ENCODE measurements at places on chromosomes 7 and 10.

GRCh38 chr7:45192621-45193041 lies 35.0 kb downstream of the RAMP3 start:
- DNase-seq: no peak

GRCh38 chr10:48418189-48418788 lies 111.8 kb downstream of the MAPK8 start:
- no peak for DNase-seq

DNA sequence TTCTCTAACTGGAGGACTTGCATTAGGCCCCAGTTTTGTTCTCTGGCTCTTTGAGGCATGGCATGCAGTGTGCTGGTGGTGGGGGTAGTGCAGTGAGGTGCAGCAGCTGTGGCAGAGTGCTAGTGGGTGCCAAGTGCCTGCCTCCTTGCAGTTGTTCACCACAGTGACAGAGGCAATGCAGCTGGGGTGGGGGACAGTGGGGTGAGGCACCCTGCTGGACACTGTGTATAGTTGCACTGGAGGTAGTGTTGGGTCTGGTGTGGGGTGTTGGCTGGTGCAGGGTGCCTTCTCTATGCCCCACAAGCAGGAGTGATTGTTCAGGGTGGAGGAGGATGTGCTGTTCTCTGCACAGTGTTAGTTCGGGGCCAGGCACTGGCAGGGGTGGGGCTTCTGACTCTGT lies 21.7 kb upstream of the KEL start:
- no peak for DNase-seq

DNA sequence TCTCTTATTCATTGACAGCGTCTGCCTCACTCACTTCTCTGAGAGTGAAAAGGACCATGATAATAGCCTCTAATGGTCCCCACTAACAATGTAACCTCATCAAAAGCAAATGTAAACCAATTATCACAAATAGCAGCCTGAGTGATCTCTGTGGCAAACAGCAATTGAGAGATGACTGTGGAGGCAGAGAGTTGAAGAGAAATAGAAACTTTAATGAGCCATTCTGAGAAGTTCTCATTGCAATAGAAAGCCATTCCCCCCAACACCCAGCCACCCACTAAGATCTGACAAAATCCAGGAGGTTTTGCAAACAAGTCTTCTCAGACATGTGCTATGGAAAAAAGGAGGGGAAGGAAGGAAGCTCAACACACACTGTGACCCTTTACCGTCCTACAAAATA lies 44.2 kb upstream of the RNF148 start:
- no peak for DNase-seq
